ENCODE measurements at places on chromosomes 1 and 21.

DNA sequence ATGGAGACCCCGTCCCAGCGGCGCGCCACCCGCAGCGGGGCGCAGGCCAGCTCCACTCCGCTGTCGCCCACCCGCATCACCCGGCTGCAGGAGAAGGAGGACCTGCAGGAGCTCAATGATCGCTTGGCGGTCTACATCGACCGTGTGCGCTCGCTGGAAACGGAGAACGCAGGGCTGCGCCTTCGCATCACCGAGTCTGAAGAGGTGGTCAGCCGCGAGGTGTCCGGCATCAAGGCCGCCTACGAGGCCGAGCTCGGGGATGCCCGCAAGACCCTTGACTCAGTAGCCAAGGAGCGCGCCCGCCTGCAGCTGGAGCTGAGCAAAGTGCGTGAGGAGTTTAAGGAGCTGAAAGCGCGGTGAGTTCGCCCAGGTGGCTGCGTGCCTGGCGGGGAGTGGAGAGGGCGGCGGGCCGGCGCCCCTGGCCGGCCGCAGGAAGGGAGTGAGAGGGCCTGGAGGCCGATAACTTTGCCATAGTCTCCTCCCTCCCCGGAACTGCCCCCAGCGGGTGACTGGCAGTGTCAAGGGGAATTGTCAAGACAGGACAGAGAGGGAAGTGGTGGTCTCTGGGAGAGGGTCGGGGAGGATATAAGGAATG lies 505 bp downstream of the LMNA start:
- DNase-seq = no peak

- no peak for DNase-seq
Measured at GRCh38 chr21:30953605-30954004, 72.2 kb upstream of the KRTAP11-1 start.

- DNase-seq = no peak
Measured at GRCh38 chr1:39238476-39238875, 34.0 kb downstream of the MACF1 start.

- DNase-seq = no peak
Measured at GRCh38 chr1:188382851-188383250, 1554.1 kb downstream of the PLA2G4A start.

- no peak for DNase-seq
Measured at GRCh38 chr1:54345116-54345515, 61.1 kb downstream of the SSBP3 start.

DNA sequence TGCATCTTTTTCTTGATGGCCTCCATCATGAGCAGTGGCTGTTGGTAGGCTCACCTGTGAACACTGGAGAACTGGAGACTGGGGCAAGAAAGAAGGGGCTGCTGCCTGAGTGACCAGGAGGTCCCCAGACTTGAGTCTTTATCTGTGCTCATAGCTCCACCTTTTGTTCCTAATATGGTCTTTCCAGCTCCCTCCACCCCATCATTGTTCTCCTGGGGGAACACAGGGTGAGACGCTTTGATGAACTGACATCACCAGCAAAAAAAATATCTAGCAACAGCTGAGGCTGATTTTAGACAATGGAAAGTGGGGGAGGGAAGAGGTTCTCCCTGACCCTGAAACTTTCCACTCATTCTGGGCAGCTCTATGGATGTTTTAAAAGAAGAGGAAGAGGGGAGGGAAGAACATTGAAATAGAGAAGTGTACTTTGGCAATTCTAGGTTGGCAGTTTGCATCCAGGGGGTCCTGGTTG lies at the start of gene TPM3:
Gene TPM3, minus strand, starts transcription at position 111 of the 472 bp plus-strand sequence. Its CDS starts 82 bp downstream, at position 29.
- DNase-seq = no peak

DNA sequence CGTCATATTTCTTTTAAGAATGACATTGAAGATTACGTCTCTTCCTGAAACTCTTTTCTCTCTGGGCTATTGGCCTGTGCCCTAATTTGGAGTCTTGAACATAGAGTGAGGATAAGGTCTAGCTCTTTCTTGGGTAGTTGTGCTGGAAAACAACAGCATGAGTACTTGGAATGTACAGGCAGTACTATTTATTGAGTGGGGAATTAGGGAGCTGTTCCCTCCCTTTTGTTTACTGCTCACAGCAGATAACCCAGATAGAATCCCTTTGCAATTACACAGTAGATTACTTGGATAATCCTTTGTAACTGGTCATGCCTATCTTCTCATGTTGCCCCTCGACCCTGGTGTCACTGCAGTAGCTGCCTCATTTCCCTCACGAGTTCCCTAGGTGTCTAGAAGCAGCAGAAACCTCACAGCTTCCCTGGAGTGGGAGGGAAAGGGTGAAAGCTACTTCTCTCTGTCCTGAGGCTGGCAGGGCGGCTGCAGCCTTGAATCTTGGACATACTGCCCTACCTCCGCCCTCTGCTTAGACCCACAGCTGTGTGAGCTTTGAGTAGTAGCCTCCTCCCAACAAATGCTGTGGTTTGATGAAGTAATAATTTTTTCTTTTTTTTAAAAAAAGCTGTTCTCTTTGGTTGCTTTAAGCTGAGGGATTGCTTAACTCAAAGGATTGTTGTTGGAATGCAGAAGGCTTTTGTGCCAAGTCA lies 70.6 kb downstream of the FGGY start:
- DNase-seq = no peak

DNA sequence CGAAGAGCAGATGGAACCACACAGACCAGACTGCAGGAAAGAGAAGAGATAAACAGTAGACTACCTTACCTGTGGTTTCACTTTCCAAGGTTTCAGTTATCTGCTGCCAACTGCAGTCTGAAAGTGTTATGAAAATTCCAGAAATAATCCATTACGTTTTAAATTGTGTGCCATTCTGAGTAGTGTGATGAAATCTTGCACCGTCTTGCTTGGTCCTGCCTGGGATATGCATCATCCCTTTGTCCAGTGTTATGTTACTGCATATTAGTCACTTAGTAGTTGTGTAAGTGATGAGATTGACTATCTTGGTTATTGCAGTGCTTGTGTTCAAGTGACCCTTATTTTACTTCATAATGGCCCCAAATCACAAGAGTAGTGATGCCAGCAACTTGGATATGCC lies 33.9 kb downstream of the DNAJC6 start:
- DNase-seq = no peak

GRCh38 chr1:10717296-10718082 lies 79.0 kb downstream of the CASZ1 start:
- DNase-seq = no peak

- DNase-seq = no peak
Measured at GRCh38 chr1:228669242-228669585, 66.1 kb upstream of the RHOU start.

DNA sequence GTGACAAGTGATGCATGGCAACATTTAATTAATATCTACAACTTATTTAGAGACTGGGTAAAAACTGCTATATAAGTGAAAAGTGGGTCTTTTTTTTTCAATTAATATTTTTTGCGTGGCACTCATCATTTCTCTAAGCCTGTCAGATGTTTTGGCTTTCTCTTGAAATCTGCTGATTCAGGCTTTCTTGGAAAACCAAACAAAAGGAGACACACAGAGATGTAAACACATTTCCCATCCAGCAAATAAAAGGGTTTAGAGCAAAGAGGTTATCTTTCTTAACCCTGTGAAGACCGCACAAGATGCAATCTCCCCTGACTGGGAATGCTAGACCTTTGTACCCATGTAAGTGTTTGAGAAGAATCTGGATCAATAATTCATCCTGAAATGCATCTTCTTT lies 48.7 kb upstream of the PLXNA2 start:
- DNase-seq = no peak

DNA sequence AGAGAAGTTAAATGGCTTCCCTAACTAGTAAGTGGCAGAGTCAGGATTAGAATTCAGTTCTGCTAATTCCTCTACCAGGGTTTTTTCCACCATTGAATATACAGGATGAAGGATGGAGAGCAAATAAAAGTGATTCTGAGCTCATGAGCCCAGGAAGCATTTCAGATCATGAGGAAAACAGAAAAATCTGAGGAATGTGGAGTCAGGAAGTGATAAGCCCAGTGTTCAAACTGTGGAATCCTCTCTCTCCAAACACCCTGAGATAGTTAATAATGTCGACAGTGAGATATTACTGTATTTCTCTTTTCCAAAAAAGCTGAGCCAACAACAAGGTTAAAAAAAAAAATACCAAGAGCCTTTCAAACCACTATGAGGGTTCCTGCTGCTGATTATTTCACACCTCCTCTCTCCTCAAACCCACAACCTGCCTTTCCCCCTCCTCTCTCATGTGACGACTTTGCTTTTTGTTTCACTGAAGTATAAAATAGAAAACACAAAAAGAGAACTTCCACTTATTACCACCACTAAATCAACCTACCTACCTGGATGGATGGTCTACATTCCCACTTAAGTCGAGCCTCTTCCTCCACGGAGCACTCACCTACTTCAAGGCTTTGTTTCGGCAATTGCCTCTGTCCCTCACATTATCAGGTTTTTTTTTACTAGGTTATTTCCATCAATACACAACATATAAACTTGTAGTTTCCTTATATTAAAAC lies 8.9 kb downstream of the SLAMF1 start:
- peak; percentile 52 for DNase-seq

DNA sequence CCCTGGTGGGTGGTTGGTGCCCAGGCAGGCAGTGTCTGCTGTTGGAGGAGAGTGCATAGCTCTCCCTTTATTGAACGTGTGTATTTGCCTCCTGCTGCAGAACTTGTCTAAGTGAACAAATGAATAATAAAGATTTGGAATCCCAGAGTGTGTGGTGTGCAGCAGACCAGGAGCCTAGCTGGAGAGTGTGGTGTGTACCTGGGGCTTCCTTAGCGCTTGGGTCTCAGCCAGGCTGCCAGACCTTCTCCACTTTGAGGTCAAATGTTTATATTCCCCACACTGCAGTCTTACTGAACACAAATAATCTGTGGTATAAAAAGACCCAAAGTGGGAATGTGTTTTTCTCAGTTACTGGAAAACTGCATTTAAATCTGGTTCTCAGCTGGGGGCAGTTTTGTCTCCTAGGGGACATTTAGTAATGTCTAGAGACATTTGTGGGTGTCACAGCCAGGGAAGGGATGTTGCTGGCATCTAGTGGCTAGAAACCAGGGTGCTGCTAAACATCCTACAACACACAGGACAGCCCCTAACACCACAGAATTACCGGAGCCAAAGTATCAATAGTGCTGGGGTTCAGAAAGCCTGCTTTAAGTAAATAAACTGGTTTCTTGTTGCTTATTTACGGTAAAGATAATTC lies 23.6 kb downstream of the SLC37A1 start:
- DNase-seq = peak; percentile 12

DNA sequence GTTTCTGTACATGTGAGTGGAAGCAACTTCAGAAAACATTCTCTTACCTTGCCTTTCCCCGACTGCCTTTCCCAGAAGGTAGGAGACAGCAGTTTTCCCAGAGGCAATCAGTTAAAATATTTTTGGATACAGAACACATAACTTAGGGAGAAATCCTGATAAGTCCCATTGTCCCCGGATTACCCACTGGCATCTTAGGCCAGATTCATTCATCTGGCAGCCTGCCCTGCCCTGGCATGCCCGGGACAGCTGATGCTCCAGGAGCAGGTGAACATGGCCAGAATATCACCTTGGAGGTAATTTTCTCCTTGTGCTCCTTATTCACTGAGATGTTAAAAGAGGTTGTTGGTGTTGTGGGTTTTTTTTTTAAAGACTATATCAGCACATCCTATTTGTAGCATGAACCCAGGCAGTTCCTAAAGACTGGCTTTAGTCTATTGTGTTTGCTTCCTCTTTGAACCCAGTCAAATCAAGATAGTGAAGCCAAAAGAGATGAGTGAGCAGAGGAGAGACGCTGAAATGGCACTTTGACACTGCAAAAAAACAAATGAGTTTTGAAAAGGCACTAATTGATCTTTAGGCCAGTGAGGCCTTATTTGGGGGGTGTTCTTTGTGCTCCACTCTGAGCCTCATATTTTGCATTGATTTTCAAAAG lies 139.6 kb downstream of the PLPP3 start:
- DNase-seq = no peak

All from CD4-positive, alpha-beta T cell treated with Interferon gamma for 1 hour (primary cell).